ENCODE measurements at places on chromosomes 6 and 20.

- H3K36me3 ChIP-seq, result peaks cover 4% of the 10 kb centered on the region
- peaks cover 22% of the 10 kb centered on the region for H3K4me1 ChIP-seq
- peak; percentile 71 for DNase-seq
These were observed 710 bp downstream of the BTBD9 start for GRCh38 chr6:38638941-38639497.

DNA sequence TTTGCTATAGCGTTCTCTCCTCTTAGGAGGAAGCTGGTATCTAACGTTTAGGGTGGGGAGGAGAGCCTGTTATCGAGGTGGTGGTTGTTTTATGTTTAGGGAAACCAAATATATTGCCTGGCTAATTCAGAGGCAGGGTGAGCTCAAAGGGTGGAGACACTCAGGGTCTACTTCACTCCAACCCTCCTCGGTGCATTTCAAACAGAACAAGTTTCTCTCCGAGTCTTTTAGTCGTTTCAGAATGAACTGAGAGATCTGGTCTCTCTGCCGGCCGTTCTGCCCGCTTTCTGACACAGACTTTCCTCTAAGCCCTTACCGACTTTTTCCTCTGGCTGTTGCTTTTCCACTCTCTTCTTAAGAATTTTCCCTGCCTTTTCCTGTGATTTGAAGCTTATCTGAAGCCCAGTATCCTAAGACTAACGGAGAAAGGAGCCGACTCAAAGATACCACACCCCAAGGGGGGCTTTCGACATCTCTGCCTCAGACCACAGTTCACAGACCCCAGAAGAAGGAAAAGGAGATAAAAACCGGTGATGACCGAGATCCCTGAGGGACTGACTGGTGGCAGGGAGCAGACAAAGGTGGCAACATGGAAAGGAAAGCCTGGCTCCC lies 865 bp downstream of the STK38 start:
- H3K4me1 ChIP-seq, result peaks cover 45% of the 10 kb centered on the region
- peak overlapping the region; percentile 98 for H3K4me3 ChIP-seq
- H3K36me3 ChIP-seq, result peaks cover 12% of the 10 kb centered on the region
- peak overlapping the region; percentile 95 for H3K27ac ChIP-seq
- DNase-seq, result peak; percentile 59

- DNase-seq, result peak; percentile 39
- H3K27me3 ChIP-seq, result peaks cover 3% of the 10 kb centered on the region
- H3K4me3 ChIP-seq, result no peak overlapping the region
- H3K27ac ChIP-seq, result no peak overlapping the region
- no peaks in the 10 kb centered on the region for H3K4me1 ChIP-seq
These were observed 140.1 kb downstream of the QKI start for GRCh38 chr6:163554663-163555062.

DNA sequence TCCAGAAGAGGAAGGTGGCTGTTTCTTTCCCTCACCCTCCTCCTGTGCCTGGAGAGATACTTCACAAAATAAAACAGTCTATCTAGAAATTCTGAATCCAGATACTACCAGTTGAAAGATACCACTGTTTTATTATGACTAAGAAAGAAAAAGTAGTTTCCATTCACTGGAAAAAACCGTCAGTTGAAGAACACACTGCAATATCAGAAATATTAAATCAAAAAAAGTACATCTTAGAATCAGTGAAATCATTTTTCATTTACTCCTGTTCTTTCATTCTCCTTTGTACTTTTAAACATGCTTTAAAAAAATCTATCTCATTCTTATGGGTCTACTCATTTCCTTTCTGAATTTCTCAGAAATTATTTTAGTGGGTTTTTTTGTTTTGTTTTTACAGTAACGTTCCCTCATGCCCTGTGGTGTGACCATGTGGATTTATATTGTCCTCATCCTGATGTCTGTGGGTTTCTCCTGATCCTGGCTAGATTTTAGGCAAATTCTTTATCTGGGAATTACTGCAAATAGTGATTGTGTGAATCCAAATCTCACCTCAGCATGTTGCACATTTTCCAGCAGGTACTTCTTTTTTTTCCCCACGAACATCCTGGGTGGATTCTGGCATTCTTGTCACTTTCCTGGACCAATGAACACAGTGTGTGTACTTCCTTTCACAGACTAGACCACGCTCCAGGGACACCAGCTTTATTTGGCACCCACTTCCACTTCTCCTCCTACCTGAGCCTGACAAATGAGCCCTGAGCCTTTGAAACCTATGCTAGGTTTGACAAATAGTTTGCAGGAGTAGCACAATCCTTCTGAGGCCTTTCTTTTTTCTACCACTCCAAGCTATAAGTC lies 114.0 kb upstream of the LAMP5 start:
- no peaks in the 10 kb centered on the region for H3K4me1 ChIP-seq
- no peaks in the 10 kb centered on the region for H3K36me3 ChIP-seq
- DNase-seq, result no peak
- no peak overlapping the region for H3K4me3 ChIP-seq
- H3K27me3 ChIP-seq, result no peaks in the 10 kb centered on the region

- H3K4me1 ChIP-seq, result peaks cover 31% of the 10 kb centered on the region
- no peaks in the 10 kb centered on the region for H3K36me3 ChIP-seq
- H3K4me3 ChIP-seq, result no peak overlapping the region
- no peak for DNase-seq
- H3K27ac ChIP-seq, result peak overlapping the region; percentile 100
- H3K27me3 ChIP-seq, result no peaks in the 10 kb centered on the region
These were observed 19.3 kb downstream of the HIVEP2 start for GRCh38 chr6:142925575-142926110.

GRCh38 chr6:31581434-31582229 lies 592 bp downstream of the LTB start:
- H3K27me3 ChIP-seq, result no peaks in the 10 kb centered on the region
- peaks cover 20% of the 10 kb centered on the region for H3K36me3 ChIP-seq
- H3K27ac ChIP-seq, result peak overlapping the region; percentile 97
- H3K4me1 ChIP-seq, result peaks cover 61% of the 10 kb centered on the region

DNA sequence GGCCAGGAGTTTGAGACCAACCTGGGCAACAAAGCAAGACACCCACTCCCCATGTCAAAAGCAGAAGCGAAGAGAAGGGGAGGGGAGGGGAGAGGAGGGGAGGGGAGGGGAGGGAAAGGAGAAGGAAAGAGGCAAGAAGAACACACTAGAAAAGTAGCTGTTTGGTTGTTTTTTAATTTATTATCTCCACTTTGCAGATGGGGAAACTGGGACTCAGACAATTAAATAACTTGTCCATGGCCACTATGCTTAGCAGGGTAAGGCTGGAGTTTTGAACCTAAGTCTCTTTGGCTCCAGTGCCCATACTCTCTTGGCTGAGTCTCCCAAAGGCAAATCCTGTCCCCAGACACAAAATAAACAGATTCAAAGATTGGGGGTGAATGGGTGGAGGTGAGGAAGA lies 12.4 kb upstream of the GHRH start:
- no peak for DNase-seq
- H3K27me3 ChIP-seq, result no peaks in the 10 kb centered on the region
- H3K27ac ChIP-seq, result no peak overlapping the region
- no peaks in the 10 kb centered on the region for H3K36me3 ChIP-seq
- H3K4me1 ChIP-seq, result no peaks in the 10 kb centered on the region

DNA sequence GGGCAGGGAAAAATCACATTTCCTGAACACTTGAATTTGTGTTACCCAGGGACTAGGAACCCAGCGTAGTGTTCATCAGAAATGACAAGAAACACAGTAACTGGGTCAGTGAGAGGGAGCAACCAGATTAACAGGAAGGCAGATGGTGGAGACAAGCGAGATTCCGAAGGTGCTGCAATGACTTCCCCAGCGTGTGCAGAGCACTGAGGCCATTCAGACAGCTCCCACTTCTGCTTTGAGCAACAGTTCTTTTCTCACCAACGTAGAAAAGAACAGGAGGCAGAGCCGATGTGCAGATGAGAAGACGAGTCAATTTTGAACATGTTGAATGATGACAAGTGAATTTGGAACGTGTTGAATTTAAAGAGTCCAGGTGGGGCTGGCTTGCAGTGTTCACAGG lies 63.1 kb upstream of the IFNGR1 start:
- no peaks in the 10 kb centered on the region for H3K36me3 ChIP-seq
- H3K4me3 ChIP-seq, result no peak overlapping the region
- DNase-seq, result no peak
- H3K4me1 ChIP-seq, result no peaks in the 10 kb centered on the region
- no peaks in the 10 kb centered on the region for H3K27me3 ChIP-seq
- H3K27ac ChIP-seq, result no peak overlapping the region

DNA sequence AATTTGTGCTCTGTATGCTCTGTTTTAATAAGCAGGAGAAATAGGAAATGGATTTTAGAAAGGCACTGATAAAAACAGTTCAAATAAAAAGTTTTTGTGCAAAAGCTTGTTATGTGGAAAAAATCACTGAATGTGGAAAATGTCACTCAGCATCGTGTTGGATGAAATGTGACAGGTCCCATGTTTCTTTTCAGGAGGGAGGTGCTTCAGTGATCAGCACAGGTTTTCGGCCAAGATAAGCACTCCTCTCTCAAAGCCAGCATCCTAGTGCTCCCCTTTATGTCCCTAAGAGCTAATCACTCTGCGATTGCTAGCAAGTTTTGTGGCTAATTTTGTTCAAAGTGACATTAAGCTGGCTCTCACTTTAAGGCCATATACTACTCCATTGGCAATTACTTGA lies 12.0 kb downstream of the UBE3D start:
- no peak overlapping the region for H3K4me3 ChIP-seq
- H3K4me1 ChIP-seq, result no peaks in the 10 kb centered on the region
- no peak overlapping the region for H3K27ac ChIP-seq
- DNase-seq, result no peak

DNA sequence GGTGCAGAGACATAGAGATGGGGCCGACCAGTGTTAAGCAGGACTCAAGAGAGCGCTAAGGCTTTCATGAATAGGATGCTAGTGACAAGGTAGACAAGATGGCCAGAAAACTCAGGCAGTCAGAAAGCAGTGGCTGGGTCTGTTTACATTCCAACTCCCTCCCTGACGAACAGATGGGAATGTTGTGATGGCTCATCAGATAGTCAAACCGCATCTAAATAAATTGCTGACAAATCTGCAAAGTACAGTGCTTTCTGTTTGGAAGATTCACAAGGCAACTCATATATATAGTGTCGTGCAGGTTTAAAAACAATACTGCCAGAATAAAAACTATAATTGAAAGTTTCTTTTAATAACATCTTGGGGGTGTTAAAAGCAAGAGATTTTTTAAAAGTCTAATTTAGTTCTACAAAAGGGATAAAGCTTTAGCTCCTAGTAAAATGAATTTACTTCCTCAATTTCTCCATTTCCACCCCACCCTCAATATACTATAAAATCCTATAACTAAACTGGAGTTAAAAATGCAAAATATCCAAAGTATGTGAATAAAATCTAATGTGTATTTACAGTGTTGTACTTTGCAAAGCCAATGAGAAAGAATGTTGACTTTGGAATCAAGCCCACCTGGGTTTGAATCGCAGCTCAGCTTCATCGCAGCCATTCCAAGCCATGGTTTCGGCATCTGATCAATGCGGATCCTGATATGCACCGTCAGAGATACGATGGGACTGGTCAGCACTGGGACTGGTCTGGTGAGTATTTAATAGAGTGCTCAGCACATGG lies 247.3 kb upstream of the PDE10A start:
- DNase-seq, result no peak
- H3K27ac ChIP-seq, result no peak overlapping the region
- H3K4me3 ChIP-seq, result no peak overlapping the region
- no peaks in the 10 kb centered on the region for H3K27me3 ChIP-seq
- H3K36me3 ChIP-seq, result no peaks in the 10 kb centered on the region

- H3K27ac ChIP-seq, result no peak overlapping the region
- no peak overlapping the region for H3K4me3 ChIP-seq
- no peaks in the 10 kb centered on the region for H3K27me3 ChIP-seq
- peaks cover 4% of the 10 kb centered on the region for H3K4me1 ChIP-seq
- no peaks in the 10 kb centered on the region for H3K36me3 ChIP-seq
These were observed 119.0 kb upstream of the RNF24 start for GRCh38 chr20:4134355-4134834.

DNA sequence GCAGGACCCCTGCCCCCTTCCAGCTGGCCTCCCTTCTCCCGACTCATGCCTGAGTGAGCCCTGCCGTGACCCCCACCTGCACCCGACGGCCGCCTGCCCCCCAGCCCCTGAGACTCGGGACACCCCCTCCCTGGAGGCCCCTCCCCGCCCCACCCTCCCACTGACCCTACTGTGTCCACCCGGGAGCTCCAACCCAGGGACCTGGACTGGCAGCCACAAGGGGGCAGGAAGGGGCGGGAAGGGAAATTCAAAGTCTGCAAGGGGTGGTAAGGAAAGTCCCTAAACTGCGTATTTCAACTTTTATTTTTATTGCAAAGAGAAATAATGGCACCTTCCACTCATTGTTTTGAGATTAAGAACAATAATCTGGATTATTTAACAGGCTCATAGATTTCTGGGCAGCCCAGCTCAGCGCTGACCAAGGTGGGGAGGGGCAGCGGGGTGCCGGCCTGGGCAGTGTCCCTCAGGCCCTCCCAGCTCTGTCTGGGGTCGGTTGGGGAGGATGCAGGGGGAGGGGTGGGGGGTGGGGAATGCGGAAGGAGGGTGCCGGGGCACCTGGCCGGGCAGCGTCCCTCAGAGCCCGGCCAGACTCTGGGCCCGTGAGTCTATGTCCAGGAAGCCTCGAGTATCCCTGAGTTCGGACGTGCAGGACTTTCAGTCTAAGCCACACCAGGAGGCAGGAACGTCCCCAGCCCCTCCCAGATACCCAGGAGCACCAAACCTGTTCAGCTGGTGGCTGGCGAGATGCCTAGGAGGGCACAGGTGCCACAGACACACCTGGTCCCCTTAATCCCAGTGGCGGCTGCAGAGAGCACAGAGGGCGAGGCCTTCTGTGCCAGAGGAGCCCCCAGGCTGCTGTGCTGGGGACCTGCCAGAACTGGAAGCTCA lies 1.3 kb upstream of the PTK6 start:
- peak overlapping the region; percentile 83 for H3K27ac ChIP-seq
- no peaks in the 10 kb centered on the region for H3K27me3 ChIP-seq
- DNase-seq, result no peak
- peaks cover 21% of the 10 kb centered on the region for H3K4me1 ChIP-seq
- H3K36me3 ChIP-seq, result no peaks in the 10 kb centered on the region
- H3K4me3 ChIP-seq, result peak overlapping the region; percentile 68

DNA sequence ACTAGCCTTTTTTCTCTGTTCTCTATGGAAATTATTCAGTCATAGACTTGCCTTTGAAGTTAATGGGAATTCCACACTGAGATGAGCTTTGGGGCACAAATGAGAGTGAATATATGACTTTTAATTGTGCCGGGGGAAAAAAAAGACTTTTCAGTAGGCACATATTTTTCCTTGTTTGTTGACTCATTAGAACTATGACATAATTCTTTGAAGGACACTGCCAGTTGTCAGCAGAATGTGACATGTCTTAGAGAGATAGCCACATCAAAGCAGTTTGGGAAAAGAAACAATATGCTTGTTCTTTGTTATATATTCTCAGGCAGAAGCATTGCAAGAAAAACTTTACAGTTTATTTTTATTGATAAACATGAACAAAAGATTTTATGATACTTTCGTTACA lies 138.3 kb downstream of the COL9A1 start:
- H3K4me1 ChIP-seq, result no peaks in the 10 kb centered on the region
- no peaks in the 10 kb centered on the region for H3K27me3 ChIP-seq
- H3K27ac ChIP-seq, result no peak overlapping the region
- no peaks in the 10 kb centered on the region for H3K36me3 ChIP-seq
